ENCODE measurements at places on chromosomes 5 and 9.
A peak's percentile ranks its signal among the peaks of the same experiment; 100 is the strongest.

GRCh38 chr5:157384971-157385709 lies 74.9 kb upstream of the NIPAL4 start:
- no peak for DNase-seq

DNA sequence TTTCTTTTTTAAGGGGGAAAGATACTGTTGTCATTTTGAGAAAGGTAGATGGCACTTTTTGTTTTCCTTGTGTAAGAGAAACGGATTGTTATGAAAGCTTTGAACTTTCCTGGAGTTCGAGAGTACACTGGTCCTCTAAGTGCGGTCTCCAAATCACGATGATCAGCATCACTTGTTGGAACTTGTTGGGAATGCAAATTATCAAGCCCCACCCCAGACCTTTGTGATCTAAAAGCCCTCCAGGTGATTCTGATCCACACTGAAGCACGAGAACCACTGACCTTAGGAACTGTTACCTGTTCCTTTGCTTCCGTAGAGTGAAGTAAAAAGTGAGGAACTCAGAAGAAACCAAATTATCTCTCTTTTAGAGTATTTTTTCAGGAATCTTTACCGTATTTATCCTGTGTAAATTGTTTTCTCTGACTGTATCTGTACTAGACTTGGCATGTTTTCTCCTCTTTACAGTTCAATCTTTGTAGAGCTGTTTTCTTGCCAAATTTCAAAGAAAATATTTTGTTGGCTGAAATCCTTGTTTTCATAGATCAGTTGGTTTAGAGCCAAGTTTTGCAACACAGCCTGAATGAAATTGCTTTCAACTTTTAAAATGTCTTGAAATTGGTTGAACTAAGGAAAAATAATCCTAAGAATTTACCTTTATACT lies 4.0 kb downstream of the MAT2B start:
- DNase-seq = no peak

GRCh38 chr5:115532517-115532916 lies 12.1 kb downstream of the FEM1C start:
- DNase-seq = no peak

- no peak for DNase-seq
Measured at GRCh38 chr9:22008717-22009505, at the start of gene CDKN2B. CDKN2B (minus strand) TSS chr9:22009305; CDS start chr9:22008953, 352 bp downstream.

DNA sequence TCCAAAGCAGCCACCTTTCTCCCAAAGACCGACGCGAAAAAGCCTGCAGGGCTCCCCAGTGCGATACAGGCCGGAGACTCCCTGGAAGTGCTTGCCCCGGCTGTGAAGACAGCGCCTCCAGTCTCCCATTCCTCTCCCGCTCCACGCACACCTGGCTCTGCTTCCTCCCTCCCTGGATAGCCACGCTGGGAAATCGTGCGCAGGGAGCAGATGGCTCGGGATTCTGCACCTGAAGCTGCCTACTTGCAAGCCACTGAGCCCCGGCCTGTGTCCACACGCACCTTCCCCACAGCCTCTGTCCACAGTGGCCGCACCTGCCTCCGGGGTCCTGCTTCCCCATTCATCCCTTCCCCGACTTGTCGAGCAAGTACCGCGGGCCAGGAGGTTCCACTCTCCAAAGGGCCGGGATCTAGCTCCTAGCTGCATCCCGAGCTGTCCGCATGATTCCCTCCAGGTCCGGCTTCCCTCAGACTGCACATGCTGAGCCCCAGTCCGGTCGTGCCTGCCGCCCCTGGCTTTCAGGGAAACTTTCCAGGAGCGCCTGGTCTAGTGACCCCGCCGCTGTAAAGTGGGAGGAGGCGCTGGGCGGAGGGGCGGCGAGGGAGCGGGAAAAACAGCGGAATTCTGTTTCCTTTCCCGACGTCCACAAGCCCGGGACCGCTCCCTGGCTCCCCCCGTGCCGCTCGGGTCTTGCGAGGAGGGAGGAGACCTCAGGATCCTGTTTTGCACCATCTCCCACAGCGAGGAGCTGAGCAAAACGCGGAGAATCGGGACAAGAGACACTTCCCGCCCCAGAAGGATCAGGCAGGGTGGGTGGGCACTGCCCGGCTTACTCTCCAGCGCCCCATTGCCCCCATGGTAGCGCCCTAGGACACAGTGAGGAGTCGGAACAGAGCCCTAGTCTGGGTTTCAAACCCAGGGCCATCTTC lies 2.0 kb downstream of the SEMA6A start:
- no peak for DNase-seq

- peak; percentile 38 for DNase-seq
Measured at GRCh38 chr5:148733601-148734438, 79.5 kb upstream of the HTR4 start.

DNA sequence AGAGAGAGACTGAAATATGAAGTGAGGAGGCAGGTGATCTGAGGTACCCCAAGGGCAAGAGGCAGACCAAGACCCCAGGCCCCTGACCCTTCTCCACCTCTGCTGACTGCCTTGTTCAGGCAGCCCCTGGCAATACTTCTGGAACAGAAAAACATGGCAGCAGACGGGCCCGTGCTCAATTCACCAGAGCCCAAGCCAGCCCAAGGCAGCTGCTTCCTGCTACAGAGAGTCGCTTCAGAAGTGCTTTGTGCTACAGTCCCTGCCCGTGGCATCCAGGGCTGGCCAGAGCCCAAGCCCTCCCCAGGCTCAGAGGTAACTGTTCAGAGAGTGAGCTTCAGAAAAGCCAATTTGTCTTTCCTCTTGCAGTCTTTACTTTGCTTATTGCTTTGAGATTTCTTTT lies 151.4 kb upstream of the FSTL4 start:
- no peak for DNase-seq

- no peak for DNase-seq
Measured at GRCh38 chr9:125332527-125332926, 70.9 kb downstream of the GAPVD1 start.

- DNase-seq = no peak
Measured at GRCh38 chr5:153699035-153699434, 208.6 kb downstream of the GRIA1 start.

- no peak for DNase-seq
Measured at GRCh38 chr5:64509828-64510227, 4.0 kb downstream of the RGS7BP start.

DNA sequence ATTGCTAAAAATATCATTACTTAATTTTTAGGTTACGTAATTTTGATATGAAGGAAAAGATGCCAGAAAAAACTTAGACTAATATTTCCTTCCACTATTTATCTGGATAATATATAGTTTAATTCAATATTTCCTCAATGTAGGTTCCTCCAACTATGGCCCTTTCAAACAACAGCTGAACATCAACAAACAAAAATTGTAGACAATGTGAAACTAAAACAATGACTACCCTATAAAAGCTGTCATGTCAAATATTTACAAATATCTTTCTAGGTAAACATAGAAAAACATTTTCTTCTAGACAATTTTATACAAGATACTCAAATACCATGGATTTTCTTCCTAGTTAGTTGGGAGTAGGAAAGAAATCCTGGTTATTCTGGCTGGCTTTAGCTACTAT lies 16.9 kb downstream of the ELOVL7 start:
- no peak for DNase-seq

GRCh38 chr9:33459115-33459514 lies 11.7 kb upstream of the AQP3 start:
- no peak for DNase-seq

DNA sequence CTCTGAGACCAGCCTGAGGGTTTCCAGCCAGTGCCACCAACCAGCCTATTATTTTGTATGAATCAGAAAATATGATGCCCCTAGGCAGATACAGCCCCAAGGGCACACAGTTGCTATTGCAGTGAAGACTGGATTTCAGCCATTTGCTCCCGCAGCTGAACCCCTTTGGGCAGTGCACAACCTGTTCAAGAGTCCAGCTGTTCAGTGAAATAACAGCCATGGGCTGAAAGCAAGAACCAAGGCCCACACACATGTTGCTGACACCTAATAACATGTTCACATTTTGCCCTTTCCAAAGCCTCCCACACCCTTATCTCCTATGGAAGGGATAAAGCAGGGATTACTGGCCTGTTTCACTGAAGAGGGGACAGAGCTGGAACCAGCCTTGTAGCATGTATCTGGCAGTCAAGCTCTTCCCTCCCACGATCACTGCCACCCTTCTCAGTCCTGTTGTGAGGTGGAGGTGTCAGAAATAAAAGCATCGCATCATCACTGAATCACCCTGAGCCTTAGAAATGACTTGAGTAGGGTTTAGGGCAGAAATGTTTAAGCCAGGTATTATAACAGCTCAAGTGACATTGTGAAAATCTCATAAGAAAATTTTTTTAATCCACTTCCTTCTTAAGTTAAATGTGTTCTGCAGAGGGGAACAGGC lies 137.1 kb upstream of the FSTL4 start:
- DNase-seq = no peak

DNA sequence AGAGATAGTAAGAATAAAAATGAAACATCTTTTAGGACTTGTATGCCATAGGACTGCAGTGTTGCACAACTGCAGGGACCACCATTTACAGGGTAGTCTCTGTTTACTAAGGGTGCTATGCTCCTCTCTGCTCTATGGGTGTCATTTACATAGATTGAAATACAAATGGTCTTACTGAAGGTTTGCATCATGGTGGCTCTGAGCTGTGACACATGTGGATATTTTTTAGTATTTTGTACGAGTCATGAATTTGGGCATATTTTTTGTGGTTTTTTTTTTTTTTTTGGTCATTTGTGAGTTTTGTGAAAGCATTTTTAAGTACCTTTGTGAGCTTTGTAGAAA lies 47.4 kb downstream of the CSNK1G3 start:
- no peak for DNase-seq

GRCh38 chr9:91555132-91555531 lies 131.5 kb upstream of the NFIL3 start:
- DNase-seq = no peak

DNA sequence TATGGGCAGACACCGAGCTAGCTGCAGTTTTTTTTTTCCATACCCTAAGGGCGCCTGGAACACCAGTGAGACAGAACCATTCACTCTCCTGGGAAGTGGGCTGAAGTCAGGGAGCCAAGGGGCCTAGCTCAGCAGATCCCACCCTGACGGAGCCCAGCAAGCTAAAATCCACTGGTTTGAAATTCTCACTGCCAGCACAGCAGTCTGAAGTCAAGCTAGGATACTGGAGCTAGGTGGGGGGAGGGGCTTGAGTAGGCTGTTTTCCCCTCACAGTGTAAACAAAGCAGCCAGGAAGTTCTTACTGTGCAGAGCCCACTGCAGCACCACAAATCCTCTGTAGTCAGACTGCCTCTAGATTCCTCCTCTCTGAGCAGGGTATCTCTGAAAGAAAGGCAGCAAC lies 151.7 kb upstream of the HCN1 start:
- DNase-seq = no peak

- no peak for DNase-seq
Measured at GRCh38 chr9:134134949-134135342, 936 bp upstream of the WDR5 start.

DNA sequence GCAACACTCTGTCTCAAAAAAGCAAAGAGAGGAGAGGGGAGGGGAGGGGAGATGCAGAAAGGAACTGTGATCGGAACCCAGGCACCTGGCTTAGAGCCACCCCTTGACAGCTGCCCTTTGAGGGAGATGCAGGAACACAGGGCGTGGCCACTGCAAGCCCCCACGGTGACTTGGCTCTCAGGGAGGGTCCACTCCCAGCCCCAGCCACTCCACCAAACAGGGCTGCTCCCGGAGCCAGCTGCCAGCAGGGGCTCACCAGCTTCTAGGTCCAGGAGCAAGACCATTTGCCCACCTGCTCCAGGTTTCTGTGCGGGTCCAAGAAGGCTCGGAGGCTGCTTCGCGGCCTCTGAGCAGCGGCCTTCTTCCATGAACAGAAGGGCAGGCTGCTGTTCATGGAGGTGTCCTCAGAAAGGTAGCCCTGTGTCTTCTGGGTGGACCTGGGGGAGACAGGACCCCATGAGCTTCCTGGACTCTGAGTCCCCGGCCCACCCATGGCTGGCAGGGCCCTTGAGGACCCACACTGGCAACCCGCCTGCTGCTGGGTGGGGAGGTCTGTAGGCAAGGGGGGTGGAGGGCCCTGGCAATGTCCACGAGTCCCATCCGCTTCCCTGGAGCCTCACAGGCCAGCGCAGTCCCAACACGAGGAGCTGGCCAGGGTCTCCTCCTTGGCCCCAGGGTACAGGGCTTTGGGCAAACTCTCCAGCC lies 7.9 kb downstream of the C9orf50 start:
- DNase-seq = no peak

DNA sequence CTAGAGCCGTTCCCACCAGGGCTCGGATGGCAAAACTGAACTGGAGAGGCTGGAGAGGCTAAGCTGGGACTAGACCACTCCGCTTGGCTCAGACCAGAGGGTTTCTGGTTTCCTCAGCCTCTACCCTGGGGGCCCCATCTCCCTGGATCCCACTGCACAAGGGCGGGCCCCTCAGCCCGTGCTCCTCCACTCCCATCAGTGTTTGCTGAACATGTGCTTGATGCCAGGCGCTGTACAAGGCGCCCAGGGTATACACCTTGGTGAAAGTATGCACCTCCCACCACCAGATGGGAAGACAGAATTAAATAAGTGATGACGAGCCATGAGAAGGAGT lies 18.0 kb downstream of the GPX3 start:
- no peak for DNase-seq

- no peak for DNase-seq
Measured at GRCh38 chr5:94402096-94402495, 216.3 kb downstream of the KIAA0825 start.

GRCh38 chr9:137021979-137022661 lies 5.9 kb downstream of the ABCA2 start:
- DNase-seq = no peak

DNA sequence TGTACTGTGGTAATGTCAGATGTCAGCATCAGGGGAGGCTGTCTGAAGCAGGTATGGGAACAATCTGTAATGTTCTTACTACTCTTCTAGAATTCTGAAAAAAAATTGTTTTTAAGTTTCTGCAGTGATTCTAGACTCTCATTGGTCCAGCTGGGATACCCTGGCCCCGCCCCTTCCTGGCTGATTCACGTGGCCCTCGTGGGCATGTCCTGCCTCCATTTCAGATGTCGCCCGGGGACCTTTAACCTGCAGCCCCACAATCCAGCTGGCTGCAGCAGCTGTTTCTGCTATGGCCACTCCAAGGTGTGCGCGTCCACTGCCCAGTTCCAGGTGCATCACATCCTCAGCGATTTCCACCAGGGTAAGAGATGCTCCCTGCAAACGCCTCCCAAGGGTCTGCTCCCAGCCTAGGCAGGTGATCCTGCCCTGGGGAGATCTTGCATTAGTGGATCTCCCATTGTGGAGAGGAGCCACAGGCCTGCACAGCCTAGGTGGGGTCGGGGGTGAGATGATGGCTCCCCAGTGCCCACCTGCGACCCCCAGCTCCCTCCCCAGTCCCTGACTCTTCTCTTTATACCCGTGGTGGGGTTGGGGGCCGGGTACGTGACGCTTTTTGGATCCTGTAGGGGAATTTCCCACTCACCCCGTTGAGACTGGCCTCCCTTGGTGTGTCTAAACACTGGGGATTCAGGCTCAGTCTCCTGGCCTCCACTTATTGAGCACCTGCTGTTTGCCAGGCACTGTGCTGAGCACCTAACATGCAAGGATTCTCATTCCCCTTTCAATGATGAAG lies 36.5 kb downstream of the LAMC3 start:
- DNase-seq = no peak

DNA sequence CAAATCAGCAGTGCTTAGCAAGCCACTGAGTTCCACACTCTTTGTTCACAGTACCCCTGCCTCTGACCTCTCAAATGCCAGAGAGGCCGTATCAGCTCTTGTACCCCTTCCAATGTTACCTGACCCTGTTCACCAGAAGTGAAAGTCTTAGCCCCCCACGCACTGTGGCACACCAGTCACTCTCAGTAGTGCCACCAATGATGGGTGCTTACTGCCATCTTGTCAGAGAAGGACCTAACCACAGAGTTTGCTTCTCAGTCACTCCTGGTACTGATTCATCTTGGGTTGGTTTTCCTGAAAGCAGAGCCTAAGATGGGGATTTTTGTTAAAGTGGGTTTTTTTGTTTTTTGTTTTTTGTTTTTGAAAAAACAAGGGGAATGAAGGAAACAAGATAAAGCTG lies 28.8 kb upstream of the PANK3 start:
- DNase-seq = no peak

GRCh38 chr5:42680046-42680445 lies 76.6 kb upstream of the CCDC152 start:
- DNase-seq = no peak
